ENCODE measurements at places on chromosomes 4 and X.

- no peak for DNase-seq
Measured at GRCh38 chr4:7854697-7855370, 84.8 kb downstream of the AFAP1 start.

GRCh38 chrX:153662266-153662665 lies 11.3 kb downstream of the PNCK start:
- DNase-seq, result no peak

- no peak for DNase-seq
Measured at GRCh38 chrX:12871257-12871656, 4.4 kb downstream of the TLR7 start.

GRCh38 chr4:102223461-102223860 lies 121.8 kb downstream of the SLC39A8 start:
- DNase-seq, result no peak

DNA sequence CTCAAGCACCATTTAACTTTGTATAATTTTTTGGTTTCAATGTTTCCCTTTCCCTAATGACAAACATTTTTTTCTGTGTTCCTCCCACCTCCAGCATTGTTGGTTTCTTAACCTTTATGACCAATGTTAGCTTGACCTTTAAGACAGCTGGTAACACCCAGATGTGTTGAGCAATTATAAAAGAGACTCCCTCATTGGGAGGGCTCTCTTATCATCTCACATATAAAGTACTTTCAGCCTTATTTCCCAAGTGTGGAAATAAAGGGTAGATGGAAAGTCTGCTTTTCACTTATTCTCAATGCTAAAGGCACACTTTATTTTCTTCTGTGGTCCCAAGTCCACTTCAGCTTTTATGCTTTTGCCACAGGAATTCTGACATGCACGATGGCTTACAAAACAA lies 1420.4 kb downstream of the RAPGEF2 start:
- DNase-seq, result no peak

DNA sequence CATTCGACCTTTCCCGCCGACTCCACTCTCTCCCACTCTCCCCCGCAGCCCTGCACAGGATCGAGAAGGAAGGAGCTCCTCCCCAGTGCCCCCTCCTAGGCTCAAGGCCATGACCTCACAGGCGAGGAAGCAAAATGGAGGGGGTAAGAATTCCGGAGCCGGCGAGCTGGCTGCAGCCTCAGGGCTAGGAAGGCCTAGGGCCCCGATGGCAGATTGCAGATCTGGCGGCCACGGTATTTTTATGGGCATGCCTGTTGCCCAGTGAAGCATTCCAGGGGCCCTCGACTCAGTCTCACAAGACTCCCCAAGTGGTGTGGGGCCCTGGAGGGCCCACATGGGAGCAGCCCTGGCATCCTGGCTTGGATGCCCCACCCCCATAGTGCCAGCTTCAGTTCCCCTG lies 942 bp upstream of the L1CAM start:
- no peak for DNase-seq

DNA sequence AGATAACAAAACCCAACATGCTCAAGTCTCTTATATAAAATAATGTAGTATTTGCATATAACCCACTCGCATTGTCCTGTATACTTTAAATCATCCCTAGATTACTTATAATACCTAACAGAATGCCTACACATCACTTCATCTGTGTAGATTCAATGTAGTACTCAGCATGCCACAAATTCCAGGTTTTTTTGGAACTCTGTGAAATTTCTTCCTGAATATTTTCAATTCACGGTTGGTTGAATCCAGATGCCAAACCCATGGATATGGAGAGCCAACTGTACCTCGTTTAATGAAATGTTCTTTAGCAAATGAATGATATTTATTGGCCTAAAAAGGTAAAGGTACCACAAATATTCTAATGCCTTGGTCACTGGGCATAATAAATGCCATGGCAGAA lies 24.8 kb downstream of the CCNI start:
- DNase-seq, result no peak

GRCh38 chrX:21806691-21807090 lies 32.7 kb upstream of the MBTPS2 start:
- no peak for DNase-seq

DNA sequence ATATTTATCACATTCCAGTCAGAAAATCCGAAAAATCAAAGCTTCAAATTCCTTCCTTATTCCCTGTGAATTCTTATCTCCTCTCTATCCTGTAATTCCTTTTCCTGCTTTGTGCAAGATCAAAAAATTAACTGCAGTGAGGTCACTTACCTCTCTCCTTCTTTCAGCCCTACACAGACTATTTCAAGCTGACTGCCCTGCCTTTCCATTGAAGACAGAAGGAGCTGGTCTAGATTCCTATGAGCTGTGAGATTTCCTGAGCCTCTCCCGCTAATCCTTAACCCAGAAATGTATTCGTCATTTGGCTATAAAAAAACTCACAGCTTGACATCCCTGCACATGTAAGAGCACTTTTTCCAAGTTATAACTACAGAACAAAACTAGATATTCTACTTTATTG lies 26.6 kb downstream of the TRIML2 start:
- no peak for DNase-seq

DNA sequence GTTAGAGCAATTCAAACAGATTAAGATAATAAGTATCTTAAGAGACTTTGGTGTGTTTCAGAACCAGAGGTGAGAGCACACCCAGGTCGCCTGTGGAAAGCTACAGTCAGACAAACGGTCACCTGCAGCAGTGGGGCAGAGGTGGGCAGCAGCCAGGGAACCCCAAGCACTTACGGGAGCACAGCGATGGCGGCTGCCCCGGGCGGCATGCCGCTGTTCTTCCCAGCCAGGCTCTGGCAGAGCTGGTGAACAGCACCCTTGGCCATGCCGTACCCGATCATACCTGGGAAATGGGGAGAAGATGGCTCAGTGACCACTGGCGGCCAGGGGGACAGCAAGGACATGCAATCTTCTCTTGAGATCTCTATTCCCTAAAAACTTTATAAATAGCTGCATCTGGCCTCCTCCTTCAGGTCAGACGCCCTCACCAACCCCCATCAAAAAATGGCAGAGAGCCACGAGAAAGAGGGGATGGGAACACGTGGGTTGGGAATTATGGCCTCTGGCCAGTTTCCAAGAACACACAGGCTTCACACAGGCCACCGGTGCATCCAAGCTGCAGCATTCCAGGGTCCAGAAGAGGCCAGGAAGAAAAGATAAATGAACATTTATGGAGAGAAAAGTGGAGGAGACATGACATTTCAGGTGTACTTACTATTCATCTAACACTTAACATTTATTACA lies 19.7 kb downstream of the QDPR start:
- no peak for DNase-seq

DNA sequence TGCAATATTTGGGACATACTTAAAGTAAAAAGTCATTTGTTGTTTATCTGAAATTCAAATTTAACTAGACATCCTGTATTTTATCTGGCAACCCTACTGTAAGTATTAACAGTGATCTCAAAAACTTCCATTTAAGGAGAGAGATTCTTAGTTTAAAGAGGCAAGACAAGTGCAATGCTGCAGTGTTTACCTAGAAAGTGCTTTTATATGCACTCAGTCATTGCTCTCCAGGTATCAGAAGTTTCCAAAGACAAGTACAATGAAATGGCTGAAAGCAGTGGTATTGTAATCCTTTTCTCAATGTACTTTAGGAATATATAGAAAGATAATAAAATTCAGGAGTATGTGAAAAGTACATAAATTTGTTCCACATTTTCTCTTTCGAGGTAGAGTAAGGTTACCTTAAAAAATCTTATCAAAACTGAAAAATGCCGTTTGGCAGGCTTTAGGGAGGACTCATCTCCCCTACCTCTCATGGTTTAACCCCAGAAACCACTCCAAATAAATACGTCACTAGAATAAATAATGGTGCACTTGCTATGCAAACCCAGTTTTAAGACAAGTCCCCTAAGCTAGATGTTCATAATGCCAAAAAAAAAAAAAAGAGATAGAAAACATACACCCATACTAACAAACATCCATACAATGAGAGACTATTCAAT lies 45.7 kb downstream of the ELF2 start:
- no peak for DNase-seq
